Immature natural killer cell (primary cell): ENCODE measurements at places on chromosomes 1 and 21.

DNA sequence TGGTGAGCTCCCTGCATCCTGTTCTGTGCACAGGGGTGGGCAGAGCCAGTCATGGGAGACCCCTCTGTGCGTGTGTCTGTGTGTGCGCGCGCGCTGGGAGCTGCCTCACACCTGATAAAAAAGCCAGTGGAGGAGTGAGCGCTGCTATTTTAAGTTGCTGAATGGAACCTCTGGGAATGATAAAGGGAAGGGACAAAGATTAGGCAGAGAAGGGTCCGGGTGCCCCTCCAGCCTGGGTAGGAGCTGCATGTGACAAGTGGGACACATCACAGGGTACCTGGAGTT lies 847 bp downstream of the ADORA1 start:
- no peaks in the 10 kb centered on the region for H3K36me3 ChIP-seq
- H3K4me1 ChIP-seq: peaks cover 4% of the 10 kb centered on the region
- H3K4me3 ChIP-seq: no peak overlapping the region
- H3K27me3 ChIP-seq: peaks cover 6% of the 10 kb centered on the region

- H3K4me1 ChIP-seq: peaks cover 49% of the 10 kb centered on the region
- H3K27ac ChIP-seq: peak overlapping the region; percentile 48
- H3K4me3 ChIP-seq: peak overlapping the region; percentile 58
- H3K27me3 ChIP-seq: no peaks in the 10 kb centered on the region
These were observed 73.2 kb downstream of the AK5 start for GRCh38 chr1:77355010-77355409.

DNA sequence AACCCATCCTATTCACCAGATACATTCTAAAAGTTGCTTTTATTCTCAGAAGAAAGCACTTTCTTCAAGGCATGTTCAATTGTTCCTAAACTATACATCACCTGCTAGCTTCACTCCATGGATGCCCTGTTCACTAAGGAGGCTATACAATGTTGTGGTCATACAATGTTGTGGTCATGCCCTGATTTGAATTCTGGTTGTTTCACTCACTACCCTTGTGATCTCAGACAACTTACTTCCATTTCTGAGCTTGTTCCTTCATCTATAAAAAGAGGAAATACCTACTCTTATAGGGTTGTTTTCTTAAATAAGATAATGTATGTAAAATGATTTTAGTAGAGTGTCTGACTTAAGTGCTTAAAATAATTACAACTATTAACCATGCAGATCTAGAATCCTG lies 19.7 kb downstream of the EDEM3 start:
- no peaks in the 10 kb centered on the region for H3K27me3 ChIP-seq
- no peak overlapping the region for H3K27ac ChIP-seq
- H3K36me3 ChIP-seq: peaks cover 19% of the 10 kb centered on the region
- H3K4me1 ChIP-seq: no peaks in the 10 kb centered on the region

GRCh38 chr1:108570128-108570527 lies 10.2 kb downstream of the EEIG2 start:
- H3K27ac ChIP-seq: no peak overlapping the region
- H3K4me1 ChIP-seq: peaks cover 2% of the 10 kb centered on the region
- H3K4me3 ChIP-seq: no peak overlapping the region
- no peaks in the 10 kb centered on the region for H3K36me3 ChIP-seq
- H3K27me3 ChIP-seq: no peaks in the 10 kb centered on the region

GRCh38 chr1:186790101-186790500 lies 38.6 kb upstream of the PLA2G4A start:
- peaks cover 17% of the 10 kb centered on the region for H3K4me1 ChIP-seq
- no peaks in the 10 kb centered on the region for H3K36me3 ChIP-seq
- no peak overlapping the region for H3K4me3 ChIP-seq
- H3K27me3 ChIP-seq: no peaks in the 10 kb centered on the region
- no peak for DNase-seq
- H3K27ac ChIP-seq: no peak overlapping the region

- H3K4me3 ChIP-seq: no peak within 1 kb of the TSS
- H3K4me1 ChIP-seq: no peaks in the 10 kb centered on the region
- no peak for DNase-seq
These were observed at the start of gene GJB5 for GRCh38 chr1:34754964-34755637. Gene GJB5 (plus strand): TSS chr1:34755047. CDS start chr1:34757331, 2,284 bp downstream.

DNA sequence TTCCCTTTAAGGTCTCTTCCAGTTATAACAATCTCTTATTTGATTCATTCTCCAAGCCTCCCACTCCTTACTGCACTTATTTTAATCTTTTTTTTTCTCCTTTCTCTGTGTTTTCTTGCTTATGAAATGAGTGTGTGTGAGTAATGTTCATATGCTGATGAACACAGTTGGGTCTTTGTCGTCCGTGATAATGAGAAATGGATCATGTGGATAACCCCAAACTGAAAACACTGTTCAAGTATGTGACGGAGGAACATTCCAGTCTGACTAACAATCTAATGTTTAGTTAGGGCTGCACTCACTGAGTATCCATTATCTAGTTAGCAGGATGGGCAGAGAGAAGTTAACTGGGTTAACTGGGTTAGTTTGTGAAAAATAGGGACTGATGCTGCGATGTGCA lies 253.1 kb upstream of the DUSP10 start:
- no peak overlapping the region for H3K4me3 ChIP-seq
- no peaks in the 10 kb centered on the region for H3K36me3 ChIP-seq
- peaks cover 17% of the 10 kb centered on the region for H3K4me1 ChIP-seq
- H3K27ac ChIP-seq: no peak overlapping the region
- peaks cover under 1% of the 10 kb centered on the region for H3K27me3 ChIP-seq

DNA sequence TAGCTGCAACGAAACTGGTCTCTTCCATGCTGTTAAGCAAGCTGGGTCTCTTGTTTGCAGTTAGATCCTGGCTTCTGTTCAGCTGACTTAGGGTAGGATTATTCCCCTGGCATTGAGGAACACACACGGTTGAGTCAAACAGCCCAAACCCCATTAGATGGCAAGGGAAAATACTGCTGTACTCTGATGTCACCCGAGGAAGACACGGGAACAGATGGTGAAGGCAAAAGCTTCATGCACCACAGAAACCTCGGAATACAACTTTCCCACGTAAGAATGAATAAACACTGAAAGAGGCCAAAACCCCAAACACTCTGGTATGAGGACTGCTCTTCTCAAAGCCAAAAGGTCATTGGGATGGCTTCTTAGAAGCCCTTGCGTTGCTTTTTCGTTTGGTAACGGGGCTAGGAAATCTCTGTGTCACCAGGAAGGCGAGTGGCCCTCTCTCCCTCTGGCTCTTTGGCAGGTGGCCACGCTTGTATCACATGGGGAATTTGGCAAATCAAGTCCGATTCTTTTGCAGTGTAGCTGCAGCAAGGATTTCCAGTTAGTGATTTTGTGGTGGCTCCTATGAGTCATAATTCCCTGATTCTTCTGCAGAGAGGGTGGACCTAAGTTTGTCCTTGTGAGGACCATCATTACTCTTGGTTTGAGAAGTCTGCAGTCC lies 16.7 kb upstream of the LYST start:
- DNase-seq: no peak
- H3K27ac ChIP-seq: peak overlapping the region; percentile 72
- peaks cover 2% of the 10 kb centered on the region for H3K27me3 ChIP-seq
- no peak overlapping the region for H3K4me3 ChIP-seq

DNA sequence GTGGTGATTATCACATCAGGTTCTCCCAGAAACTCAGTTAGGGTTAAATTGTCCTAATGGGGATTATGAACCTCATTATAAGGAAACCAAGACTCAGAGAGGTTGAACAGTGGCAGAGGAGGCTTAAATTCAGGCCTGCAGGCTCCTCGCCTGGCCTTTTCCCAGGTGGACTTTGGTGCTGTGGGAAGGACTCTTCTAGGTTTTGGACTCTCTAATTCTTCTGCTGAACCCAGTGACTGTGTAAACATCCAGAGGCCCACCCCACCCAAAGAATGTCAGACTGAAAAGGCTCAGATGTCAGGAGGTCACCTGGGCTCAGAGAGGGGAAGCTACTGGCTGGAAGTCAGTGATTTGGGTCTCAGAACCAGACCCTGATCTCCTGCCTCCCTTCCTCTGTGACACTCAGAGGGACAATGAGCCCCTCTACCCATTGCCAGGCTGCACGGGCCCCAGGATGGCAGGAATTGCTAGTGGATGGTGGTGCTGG lies 2.5 kb downstream of the ZNF362 start:
- no peaks in the 10 kb centered on the region for H3K36me3 ChIP-seq
- H3K27me3 ChIP-seq: peaks cover 7% of the 10 kb centered on the region
- no peak overlapping the region for H3K27ac ChIP-seq
- H3K4me3 ChIP-seq: no peak overlapping the region

- H3K4me1 ChIP-seq: peaks cover 86% of the 10 kb centered on the region
- H3K4me3 ChIP-seq: peak overlapping the region; percentile 82
- no peaks in the 10 kb centered on the region for H3K36me3 ChIP-seq
- no peak for DNase-seq
These were observed 18.3 kb downstream of the RCSD1 start for GRCh38 chr1:167648252-167648849.
